ENCODE measurements at places on chromosomes 1 and 21.

- DNase-seq = no peak
These were observed 35.2 kb downstream of the GRIK1 start for GRCh38 chr21:29904359-29905282.

DNA sequence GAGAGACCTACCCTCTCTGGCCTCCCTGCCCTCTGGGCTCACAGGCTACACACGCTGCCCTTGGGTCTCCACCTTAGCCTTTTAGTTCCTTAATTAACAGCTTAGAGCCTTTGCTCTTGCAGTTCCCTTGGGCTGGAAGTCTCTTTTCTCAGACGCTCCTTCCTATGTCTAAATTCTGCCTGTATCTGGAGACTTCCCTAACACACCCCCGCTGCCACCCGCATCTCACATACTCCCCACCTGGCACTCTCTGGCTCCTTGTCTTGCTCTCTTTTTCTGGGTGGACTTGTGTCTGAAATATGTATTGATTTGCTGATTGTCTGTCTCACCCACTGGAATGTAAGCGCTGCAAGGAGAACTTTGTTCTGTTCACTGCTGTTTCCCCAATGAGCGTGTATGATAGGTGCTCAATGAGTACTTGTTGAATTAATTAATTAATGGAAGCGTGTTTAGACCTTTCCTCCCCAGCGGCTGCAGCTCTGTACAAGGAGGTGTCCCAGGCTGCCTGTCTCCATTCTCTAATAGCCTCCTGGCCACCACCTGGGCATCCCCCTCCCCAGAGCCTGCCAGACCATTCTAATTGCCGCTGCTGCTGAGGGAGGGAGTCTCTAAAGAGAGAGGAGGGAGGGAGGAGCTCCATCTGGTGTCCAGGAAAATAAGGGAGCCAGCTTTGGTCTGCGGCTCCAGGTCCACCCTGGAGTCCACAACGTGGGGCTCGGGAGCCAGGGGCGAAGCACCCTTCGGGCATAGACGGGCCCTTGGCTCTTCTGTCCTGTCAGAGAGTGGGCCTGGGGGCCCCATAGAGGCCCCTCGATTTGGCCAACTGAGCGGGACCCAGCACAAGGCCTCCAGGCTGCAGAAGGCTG is 95.4 kb downstream of the RNF220 start:
- no peak for DNase-seq

DNA sequence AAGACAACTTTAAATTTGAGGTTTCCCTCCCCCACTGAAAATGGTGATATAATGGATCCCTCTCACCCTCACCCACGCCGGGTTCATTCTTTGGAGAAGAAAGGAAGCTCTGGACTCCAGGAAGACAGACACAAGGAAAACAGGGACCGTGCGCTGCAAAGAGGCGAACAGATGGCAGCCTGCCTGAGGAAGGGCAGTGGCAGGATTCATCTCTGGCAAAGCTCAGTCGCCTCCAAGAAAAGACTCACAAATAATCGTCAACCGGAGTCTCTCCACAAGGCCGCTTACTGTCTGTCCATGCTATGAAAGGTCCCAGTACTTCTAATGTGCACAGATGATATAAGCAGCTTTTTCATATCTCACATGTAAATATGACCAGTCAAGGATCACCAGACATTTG is 110.3 kb downstream of the TIAM1 start:
- DNase-seq = no peak

DNA sequence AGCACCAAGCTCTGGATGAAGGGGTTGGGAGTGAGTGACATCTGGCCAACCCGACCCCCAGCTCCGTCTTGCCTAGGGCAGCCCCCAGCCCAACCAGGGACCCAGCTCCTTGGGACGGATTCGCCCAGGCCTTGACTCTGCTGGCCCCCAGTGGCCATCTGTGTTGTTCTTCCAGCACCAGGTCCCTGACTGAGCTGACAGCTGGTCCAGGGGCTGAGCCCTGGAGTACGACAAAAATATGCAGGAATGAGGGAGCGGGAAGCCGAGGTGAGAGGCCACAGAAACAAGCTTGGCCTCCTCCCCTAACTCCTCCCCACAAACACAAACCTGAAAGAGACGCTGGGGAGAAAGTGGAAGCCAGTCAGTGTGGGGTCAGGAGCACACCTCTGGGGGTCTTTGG is 55.0 kb upstream of the PAX7 start:
- peak; percentile 9 for DNase-seq

GRCh38 chr1:110561596-110561995 is 42.6 kb upstream of the KCNA10 start:
- no peak for DNase-seq

GRCh38 chr1:211640301-211640630 is 35.2 kb downstream of the NEK2 start:
- DNase-seq = no peak

DNA sequence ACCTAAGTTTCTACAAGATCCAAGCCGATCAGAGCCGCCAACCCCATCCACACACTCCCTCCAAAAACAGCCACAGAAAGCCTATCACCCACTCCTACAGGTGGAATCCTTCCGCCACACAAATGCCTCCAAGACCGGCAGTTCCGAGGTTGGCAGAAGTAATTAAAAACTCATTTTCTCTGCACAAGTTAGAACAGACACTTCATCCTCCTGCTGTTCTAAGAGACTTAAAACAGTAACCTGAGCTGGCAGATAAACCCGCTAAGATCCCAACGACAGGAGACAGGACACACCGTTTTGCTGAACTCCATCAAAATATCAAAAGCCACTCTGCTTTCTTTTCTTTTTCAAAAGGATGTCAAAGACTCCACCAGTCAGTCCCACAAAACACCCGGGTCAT is 2.8 kb downstream of the SSBP3 start:
- no peak for DNase-seq

DNA sequence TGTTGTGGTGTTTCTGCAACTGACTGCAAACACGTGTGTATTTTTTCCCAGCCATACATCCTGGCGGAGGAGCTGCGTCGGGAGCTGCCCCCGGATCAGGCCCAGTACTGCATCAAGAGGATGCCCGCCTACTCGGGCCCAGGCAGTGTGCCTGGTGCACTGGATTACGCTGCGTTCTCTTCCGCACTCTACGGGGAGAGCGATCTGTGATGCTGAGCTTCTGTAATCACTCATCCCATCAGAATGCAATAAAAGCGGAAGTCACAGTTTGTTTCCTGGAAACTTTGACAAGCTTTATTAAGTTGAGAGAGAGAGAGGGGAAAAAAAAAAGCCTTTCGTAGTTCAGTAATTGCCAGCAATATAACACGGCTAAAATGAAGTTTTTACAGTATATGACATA is 32.7 kb upstream of the MTR start:
- DNase-seq = no peak

- no peak for DNase-seq
These were observed 281.0 kb downstream of the PTPRC start for GRCh38 chr1:198919667-198920398.

- no peak for DNase-seq
These were observed at the start of gene CSF1 for GRCh38 chr1:109910123-109910962. TSS of gene CSF1 (plus strand) at chr1:109910849. CDS start at chr1:109911024, 175 bp downstream.

DNA sequence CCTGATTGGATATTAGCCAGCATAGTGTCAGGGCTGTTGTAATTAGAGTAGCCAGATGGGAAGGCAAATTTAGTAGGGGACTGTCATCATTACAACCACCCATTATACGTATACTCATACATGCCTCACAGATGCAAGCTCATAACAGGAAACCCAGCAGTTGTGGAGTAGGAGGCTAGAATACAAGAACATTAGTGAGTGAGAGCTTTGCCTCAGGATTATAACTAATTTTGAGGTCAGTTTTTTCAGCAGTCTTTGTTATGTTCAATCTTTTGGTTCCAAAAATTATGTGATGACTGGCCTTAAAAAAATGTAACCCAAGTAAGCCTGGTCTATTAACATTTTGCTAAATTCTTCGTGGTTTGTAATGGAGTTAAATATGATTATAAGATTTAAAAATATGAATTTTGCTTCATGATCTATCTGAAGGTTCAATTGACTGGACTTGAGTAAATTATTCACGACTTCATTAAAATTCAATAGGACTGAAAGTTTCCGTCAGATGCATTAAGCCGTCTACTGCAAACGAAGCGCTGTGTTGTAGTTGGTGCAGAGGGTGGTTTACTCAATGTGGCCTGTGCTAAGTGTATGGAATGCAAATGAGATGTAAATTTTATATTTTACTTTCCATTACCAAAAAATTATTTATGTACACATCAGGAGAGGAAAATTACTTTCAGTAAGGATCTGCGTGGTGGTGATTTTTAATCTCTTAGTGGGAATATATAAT is 48.8 kb downstream of the KCNK1 start:
- DNase-seq = no peak

- DNase-seq = no peak
These were observed 292.4 kb downstream of the GRIK1 start for GRCh38 chr21:29647353-29647781.

- no peak for DNase-seq
These were observed 1.4 kb upstream of the VAMP4 start for GRCh38 chr1:171743081-171743870.

- no peak for DNase-seq
These were observed 59.3 kb downstream of the VANGL2 start for GRCh38 chr1:160459687-160460086.

DNA sequence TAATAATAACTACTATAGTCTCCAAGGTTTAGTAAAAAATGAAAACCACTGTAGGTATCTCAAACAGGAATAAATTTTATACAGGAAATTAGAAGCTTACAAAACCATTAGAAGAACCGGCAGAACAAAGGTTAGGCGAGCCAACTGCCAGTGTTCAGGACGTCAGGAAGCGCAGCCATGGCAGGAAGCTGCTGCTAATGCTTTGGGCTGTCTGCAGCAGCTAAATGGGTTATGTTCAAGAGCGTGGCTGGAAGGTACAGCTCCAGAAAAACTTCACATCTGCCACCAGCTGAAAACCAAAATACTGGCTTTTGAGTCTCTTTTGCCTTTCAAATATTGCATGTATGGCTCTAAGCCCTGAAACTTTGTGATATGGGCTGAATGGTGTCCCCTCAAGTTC is 35.7 kb upstream of the MYSM1 start:
- peak; percentile 11 for DNase-seq

GRCh38 chr1:234541286-234541975 is 62.5 kb upstream of the TARBP1 start:
- DNase-seq = no peak

DNA sequence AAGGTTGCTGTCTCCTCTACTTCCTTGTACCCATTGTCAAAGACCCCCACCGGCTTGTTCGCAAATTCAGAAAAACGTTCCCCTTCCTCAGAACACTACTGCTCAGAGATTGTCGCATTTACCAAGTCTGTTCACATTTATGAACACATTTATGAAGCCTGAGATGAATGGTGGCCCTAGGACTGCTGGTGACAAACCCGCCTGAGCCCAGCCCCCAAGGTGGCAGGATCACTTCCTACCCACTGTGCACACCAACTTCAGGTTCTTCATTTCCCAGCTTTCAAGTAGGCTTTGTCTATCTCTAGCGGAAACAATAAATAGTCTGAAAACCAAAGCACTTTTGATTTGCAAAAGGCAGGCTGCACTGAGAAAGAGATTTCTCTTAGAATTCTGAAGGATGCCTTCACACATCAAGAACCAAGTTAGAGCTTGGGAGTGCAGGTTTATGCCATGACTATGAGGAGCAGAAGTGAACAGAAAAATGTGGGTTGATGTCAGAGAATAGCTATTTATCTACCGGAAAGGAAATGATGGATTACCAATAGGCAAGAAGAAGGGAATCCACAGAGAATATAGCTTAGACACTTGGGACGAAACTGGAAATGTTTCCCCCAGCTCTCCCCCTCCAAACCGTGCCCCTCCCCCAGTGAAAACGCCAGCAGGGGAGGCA is 200.5 kb downstream of the TOMM20 start:
- no peak for DNase-seq

DNA sequence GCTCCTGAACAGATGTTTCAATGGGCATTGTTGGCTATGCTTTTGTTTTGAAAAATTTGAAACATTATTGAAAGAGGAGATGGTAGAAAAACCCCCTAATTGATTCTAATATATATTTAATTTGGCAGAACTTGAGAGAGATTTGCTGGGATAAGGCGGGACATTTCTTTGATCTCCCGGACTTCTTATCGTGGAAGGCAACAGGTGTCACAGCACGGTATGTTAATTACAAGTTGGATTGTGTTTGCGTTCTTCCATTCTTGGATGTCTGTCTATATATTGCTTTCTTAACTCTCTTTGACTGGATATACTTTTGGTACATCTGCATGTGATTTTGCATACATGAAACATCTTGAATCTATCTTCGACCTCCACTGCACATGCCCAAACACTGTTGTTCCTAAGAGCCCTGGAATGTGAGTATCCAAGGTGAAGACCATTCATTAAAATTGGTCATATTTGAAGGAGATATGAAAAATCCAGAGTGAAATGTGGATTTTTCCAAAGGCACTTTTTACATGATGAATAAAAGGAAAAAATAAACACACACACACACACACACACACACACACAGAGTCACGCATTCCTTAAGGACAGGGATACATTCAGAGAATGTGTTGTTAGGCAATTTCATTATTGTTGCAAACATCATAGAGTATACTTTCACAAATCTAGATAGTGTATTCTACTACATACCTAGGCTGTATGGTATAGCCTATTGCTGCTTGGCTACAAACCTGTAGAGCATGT is 81.9 kb downstream of the FGGY start:
- no peak for DNase-seq

GRCh38 chr1:93288558-93288957 is 57.1 kb upstream of the DR1 start:
- DNase-seq = no peak

DNA sequence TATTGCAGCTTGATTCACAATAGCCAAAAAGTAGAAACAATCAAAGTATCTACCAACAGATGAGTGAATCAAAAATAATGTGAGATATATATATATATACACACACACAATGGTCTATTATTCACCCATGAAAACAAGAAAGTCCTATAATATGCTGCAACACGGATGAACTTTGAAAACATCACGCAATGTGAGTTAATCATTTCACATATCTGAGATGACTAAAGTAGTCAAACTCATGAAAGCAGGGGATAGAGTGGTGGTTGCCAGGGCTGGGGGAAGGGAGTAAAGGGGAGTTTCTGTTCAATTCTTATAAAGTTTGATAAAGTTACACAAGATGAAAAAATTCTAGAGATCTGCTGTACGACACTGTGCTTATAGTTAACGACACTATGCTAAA is 1234.8 kb downstream of the MRPL39 start:
- no peak for DNase-seq

DNA sequence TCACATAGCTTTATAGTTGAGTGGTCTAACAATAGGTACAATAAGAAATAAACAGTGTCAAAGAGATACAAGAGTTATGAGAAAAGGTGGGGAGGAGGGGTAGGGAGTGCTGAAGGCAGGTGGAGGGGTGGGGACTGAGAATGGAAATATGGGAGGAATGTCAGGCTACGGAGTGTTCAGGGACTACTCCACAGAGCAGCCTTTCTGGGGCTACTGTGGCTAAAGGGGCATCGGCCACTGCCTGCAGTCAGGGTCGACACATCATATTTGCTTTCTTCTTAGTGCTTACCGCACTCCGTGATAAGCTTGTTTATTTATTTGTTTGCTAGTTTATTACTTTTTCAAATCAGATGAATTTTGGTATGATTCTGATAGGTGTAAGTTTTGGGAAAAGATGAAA is 34.4 kb upstream of the CRNN start:
- no peak for DNase-seq

DNA sequence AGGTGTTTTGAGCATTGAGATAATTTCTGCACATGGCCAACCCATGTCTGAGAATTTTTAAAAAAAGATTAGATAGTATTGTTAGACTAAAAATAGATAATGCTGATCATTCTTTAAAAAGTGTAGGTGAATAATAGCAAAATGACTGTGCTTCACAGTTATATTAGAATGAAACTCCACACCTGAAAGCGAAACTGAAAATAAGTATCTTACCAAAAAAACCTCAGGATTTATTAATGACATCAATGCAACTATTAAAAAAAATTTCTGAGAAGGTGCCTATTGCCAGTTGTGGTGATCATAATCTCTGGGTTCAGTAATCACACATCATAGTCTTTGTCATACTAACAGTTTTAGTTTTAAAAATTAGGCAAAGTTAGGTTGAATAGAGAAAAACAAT is 36.5 kb downstream of the PLA2G4A start:
- no peak for DNase-seq
